ENCODE measurements at places on chromosomes 2 and 18.

GRCh38 chr2:46098621-46099062, 198.6 kb upstream of the EPAS1 start:
- peak; percentile 49 for DNase-seq

DNA sequence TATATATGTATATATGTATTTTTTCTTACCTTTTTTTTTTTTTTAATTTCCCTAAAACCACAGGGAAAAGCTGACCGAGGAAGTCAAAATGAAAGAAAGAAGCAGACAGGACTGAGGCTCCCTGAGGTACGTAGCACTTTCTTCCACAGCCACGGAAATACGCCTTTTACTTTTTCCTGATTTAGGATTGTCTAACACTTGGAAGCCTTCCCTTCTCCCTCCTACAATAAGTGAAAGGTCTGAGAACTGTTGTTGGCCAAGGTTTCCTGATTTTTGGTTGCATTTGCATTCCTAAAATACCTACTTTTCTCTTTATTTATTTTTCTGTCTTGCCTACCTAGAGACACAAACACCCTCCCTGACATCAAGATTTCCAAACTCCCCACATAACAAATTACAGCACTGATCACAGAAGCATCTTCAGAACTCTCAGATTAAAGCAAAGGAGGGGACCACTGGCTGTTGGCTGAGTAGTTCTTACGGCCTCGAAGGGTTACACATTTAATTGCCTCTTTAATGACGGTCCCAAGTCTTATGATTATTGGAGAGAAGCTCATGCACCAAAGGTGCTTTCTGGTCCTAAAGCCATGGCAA, 778.5 kb upstream of the FANCL start:
- no peak for DNase-seq

DNA sequence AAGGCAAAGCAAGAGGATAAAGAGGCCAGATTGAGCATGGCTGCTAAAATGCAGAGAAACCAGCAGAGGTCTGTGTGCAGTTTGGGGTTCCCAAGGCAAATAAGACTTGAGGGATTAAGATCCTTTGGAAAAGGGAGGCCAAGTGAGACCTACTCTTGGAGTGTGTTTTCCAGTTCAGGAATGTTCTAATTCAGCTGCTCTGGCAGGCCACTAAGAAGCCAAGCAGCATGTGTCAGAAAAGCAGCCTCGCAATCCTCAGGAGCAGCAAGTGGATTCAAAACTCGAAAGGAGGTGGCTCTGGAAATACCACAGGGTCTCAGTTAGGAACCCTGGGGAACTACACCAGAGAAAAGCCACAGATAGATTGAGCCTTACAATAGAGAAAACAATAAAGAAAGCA, 569.2 kb downstream of the METTL4 start:
- DNase-seq, result no peak

DNA sequence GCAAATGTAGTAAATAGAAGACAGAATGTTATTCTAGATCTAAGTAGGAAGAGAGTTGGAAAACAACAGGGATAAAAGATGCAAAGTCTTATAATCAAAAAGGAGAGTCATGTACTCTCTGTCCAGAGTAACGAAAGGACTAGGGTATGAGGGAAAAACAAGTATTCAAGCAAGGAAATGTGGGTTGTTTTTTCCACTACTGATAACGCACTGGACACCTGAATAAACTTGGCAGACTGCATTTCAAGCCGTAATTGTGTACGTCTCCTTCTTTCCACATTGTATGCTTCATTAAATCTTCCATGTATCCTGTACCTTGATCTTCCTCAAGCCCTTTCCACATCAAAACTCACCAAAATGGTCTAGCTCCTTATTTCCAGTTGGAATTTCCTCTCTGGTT, 420.6 kb downstream of the ZEB2 start:
- no peak for DNase-seq

DNA sequence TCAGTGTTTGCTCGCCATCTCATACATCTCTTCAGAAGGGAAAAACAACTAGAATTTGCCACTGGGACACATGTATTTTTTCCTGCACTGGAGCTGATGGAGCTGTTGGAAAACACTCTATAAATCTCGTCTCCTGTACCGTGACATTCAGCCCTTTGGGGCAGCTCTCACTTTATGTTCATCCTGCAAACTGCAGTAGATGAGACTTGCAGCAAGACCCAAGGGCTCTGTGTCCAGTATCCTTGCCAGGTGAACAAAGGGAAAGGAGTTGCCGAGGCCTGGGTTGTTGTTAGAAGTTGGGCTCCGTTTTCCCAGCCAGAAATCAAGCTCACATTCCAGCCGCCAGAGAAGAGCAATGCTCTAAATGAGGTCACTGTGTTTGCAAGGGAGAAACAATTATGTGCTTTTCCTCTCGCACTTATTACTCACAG, 285.1 kb downstream of the SLC4A3 start:
- no peak for DNase-seq

GRCh38 chr2:100524331-100524730, 38.5 kb upstream of the PDCL3 start:
- DNase-seq, result no peak

DNA sequence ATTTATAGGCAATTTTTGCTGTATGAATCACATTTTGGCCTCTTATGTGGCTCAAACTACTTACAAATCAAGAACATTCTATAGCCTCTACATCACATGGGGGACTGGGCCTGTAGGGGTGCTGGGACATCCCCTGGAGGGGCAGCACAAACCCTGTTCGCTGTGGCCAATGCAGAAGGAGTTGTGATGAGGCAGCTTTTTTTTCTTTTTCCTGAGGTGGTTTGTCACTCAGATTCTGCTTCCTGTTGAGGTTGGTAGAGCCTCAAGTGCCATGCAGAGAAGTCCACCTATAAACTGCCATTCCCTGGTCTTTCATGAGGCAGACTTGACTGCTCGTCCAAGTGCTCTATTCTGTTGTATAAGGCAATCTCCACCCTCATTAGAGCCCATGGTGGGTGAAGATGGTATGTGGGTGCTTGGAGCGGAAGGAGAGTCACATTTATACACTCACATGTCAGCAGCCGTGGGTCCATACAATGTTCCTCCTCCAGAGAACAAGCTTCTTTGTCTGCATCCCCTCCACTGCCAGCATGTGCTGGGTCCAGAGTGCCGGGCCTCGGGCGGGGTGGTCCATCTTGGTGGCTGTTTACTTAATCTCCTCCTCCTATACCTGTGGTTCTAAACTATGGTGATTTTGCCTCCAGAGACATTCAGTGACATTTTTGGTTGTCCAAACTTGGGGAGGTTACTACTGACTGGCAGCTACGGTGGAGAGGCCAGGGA, 120.3 kb downstream of the ACOXL start:
- DNase-seq, result no peak

DNA sequence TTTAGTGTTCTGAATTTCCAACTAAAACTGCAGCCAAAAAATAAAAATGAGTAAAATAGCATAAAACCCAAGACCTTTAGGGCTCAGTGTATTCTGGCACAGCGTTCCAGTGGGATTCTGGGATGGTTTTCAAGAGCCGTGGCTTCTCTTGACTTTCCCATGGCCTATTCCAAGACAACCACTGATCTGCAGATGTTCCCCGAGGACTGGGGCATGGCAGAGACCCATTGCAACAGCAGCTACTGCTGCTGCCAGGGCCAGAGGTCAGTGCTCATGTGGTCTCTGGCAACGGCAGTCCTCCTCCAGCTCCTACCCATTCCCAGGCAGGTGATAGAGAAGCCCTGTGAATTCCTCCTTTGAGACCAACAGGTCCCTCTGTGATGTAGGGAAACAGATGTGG, 26.8 kb downstream of the TNP1 start:
- no peak for DNase-seq

- peak; percentile 13 for DNase-seq
Measured at GRCh38 chr2:80499095-80499494, 194.5 kb upstream of the LRRTM1 start.

DNA sequence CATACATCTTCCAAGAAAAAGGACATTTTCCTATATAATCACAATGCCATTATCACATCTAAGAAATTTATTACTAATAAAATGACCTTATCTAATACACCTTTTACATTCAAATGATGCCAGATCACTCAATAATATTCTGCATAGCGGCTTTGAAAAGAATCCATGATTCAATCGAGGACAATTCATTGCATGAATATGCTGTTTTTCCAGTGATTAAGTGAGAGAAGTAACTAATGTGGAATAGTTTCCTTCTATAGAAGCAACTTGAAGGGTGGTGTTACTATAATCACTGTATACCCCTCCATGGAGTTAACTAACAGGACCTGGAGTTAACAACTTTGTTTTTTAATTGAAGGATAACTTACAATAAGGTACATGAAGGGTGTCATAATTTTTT, 9.1 kb downstream of the PLEK start:
- DNase-seq, result no peak

DNA sequence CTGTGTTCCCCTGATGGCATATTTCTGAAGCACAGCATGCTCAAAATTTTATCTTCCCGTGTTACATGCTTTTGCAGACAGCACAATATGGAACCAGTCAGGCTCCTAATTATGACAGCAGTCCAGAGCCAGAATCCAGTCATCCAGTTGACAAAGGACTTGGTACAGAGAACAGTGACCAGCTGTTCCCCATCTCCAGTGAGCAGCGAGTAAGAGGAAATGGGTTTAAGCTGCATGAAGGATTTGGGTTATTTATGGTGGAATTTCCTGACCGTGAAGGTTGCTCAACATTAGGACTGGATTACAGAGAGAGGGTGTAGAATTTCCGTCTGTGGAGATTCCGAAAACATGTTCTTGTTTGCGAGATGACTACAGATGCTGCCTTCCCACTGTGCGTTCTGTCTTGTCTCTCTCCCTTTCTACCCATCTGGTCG, 24.4 kb downstream of the SGPP2 start:
- DNase-seq, result peak; percentile 43

GRCh38 chr18:40096675-40097074, 1858.4 kb upstream of the PIK3C3 start:
- DNase-seq, result peak; percentile 34

GRCh38 chr18:40534723-40535122, 1420.3 kb upstream of the PIK3C3 start:
- peak; percentile 43 for DNase-seq

GRCh38 chr2:36238106-36238505, 117.5 kb upstream of the CRIM1 start:
- DNase-seq, result no peak

- no peak for DNase-seq
Measured at GRCh38 chr2:133846476-133846875, 278.2 kb upstream of the NCKAP5 start.

DNA sequence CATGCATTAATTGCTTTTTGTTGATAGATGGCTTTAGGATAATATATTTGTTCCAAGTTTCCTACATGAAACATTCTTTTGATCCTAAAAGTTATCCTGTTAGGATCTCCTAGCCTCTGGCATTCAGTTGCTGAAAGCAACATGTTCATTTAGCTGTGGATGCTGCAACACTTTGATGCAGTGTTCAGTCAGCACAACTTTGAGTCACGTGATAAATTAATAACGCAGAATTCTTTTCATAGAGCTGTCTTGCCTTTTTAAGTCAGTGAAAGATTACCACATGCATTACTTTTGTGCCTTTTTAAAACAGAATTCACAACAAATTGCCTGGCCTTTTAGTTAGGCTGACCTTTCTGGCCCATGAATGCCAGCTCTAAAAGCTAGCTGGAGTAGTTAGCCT, 1467.9 kb upstream of the ZEB2 start:
- DNase-seq, result no peak

DNA sequence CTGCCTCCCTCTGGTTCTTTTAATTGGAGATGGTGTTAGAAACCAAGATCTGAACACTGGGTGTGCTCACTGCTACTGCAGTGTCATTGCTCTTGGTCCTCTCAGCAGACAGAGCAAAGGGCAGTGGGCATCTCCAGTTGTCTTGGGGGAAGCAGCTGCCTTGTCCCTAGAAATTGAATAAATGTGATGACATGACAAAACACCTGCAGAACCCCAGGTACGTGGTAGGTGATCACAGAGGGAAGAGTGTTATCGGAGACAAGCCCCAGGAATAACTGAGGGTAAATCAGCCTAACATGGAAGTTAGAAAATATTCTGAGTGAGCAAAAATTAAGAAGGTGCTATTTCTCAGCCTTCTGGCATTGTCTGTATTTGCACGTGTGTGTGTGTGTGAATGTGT, 311.9 kb upstream of the HDAC4 start:
- no peak for DNase-seq

GRCh38 chr2:225056330-225057073, 14.2 kb upstream of the DOCK10 start:
- peak; percentile 24 for DNase-seq

GRCh38 chr2:200703127-200703925, 108.4 kb upstream of the BZW1 start:
- DNase-seq, result peak; percentile 34

Measured in skeletal muscle cell (primary cell).